Cerebellar nuclear complex (tissue), 1 donor: ENCODE measurements at places on chromosomes 1 and 21.

- DNase-seq = no peak
These were observed 1386.0 kb upstream of the ADGRL4 start for GRCh38 chr1:80392529-80392928.

- DNase-seq = no peak
These were observed 28.3 kb upstream of the GORAB start for GRCh38 chr1:170503665-170504064.

DNA sequence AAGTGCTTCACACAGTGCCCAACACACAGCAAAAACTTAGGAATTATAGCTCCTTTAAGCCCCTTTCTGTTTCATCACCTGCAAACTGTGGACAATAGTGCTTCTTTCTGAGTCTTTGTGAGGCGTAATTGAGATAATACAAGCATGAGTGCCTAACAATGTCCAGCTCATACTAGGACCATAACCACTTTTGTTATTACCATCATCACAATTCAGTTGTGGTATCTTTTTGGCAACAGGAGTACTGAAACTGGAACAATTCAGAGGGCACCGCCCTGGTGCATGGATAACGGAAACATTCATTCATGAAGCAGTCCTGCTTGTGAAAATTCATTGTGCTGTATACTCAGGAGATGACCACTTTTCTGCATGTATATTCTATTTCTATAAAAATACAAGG lies 18.2 kb downstream of the DNAJC11 start:
- DNase-seq = no peak

- no peak for DNase-seq
These were observed 40.4 kb upstream of the PIGC start for GRCh38 chr1:172484252-172484651.

DNA sequence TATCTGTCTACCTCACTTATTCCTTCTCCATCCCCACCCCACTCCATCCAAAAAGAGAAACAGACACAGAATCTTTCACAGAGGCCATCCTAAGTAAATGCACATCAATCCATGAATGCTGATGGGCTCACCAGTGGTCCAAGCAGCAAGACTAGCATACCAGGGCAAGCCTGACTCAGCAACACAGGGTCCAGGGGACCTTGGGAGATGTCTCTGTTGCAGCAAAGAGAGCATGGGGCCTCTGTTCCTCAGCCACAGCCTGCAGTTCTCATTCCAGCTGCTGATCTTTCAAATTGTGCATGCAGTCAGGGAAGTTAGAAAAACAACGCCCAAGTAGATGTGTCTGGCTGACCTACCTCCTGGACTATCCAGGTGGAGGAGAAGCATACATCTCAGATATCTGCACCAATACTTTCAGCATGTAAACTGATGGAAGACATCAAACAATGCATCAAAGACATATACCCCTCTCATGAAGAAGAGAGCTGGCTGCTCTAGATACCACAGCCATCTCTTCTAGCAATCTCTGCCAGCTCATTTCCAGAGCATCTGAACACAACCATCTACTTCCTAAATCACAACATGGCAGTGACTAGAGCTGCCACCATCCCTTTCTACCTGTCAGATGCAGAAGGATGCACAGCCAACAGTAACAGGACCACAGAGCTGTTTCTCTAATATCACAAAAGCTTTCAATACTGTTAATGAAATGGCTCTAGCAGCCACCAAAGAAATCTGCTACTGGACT lies 54.5 kb downstream of the CD34 start:
- DNase-seq = no peak

GRCh38 chr1:55064861-55065263 lies 25.5 kb downstream of the PCSK9 start:
- DNase-seq = no peak

- DNase-seq = no peak
These were observed 85.0 kb downstream of the EPS15 start for GRCh38 chr1:51433972-51434510.

DNA sequence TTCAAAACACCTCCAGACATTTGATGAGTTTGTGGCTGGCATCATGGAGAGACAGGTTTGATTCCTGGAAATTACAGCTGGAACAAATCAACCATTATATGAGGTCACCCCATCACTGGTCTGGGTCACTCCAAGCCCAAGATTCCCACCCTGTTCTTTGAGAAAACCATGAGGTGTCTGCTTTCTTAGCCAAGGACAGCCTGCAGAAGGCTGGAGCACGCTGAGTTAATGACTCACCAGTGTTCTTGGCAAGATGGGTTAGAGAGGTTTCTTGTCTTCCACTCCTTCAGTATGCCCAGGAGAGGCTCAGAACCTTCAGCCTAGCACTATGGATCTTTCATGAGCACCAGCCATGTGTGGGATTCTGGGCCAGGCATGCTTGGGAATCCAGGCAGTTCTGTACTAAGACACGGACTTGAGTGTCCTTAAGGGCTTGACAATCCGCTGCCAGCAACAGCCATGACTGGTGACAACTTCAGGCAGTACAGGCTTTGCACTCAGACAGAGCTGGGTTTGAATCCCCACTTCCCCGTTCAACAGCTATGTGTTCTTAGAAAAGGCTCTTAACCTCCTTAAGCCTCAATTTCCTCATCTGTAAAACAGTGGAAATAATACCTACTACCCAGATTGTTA lies 43.9 kb downstream of the GRHL3 start:
- DNase-seq = no peak
